CD4-positive, alpha-beta T cell (primary cell): ENCODE measurements at places on chromosomes 4 and X. TPM values are rescaled to one million over a fixed set of nuclear protein-coding genes. Genes with fewer than 3 reads are reported as not detected.

DNA sequence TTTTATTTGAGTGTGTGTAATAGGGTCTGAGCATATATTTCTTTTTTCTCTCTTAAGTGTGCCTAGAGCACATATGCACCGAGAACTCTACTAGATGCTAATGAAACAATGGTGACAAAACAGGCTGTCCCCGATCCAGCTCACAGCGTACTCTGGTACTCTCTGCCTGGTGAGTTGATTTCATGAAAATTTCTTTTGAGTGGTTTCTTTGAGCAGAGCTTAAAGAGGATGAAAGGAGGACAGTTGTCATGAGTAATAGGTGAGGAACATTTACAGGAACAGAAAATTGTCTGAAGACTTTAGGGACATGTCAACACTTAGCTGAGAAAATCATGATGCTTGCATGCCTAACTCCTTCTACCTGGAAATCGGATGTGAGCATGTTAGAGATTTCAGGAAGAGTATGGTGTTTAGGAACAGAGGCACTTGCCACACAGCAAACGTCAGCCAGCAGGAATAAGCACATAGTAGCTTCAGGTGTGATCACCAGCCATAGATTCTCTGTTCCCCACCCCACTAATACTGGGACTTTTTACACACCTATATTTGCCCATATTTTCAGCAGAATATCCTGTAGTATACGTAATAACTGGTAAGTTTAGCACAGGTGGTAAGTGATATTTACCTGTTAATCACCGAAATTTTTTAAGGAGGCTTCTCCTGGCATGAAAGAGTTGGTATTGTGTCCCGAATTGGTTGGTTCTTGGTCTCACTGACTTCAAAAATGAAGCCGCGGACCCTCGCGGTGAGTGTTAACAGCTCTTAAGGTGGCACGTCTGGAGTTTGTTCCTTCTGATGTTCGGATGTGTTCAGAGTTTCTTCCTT lies 111.1 kb downstream of the ZNF330 start:
- DNase-seq, result no peak

DNA sequence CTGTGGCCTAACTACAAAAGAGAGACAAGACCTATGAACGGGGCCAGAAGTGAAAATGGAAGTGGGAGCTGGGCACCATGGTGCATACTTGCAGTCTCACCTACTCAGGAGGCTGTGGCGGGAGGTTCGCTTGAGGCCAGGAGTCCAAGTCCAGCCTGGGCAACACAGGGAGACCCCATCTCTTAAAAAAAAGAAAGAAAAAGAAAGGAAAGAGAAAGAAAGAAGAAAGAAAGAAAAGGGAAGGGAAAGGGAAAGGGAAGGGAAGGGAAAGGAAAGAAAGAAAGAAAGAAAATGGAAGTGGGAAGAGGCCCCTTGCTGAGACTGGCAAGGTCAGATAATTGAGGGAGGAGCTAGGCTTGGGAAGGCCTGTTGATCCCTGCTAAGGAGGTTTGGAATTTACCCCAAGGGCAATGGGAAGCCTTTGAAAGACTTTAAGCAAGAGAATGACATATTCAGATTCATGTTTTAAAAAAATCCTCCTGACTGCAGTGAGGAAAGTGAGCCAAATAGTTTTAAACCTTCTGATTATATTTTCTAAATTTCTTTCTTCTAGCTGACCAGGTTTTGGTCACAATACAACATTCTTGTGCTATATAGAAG lies 17.7 kb upstream of the HERC5 start:
- DNase-seq, result no peak

- DNase-seq, result no peak
Measured at GRCh38 chrX:141469469-141469868, 115.1 kb downstream of the SPANXA1 start.

GRCh38 chr4:139278912-139279759 lies 889 bp downstream of the MGARP start:
- DNase-seq, result no peak

DNA sequence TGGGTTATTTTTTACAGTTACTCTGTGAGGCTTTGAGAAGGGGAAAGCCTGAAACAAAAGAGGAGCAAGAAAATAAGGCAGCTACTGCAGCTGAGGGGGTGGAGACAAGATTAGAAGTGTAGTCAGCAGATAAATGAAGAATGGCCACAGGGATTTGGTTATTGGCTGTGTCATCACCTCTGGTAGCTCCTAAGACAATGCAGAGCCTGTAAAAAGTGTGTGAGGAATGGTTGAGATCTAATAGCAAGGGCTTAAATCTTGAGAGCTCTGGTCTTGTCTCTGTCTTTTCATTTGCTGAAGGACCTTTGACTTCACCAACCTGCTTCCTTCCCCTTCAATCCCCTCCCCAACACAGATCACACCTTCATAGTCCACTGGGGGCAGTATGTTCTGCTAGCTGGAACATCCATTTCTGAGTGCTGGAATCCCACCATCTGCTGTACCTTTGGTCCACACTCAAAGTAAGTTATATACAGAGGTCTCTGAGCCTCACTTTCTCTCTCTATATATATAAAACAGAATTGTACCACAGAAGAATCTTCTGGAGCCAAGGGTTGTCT lies 213.7 kb upstream of the ZIC3 start:
- DNase-seq, result no peak

DNA sequence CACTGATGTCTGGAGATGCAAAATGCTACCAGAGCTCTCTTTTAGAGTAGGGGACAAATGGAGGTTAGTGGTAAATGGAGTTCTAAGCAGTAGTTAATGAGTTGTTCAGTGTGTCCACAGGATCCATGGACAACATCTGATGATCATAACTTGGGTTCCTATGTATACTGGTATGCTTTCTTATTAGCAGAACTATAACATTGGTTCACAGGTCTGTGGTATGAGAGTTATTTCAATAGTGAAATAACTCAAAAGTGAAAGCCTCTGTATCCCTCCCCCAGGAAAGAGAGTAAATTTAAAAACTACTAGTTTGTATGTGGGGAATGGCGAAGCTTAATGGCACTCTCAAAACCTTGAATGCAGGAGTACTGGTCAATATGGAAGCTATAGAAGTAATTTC lies 363.5 kb upstream of the EMCN start:
- no peak for DNase-seq

DNA sequence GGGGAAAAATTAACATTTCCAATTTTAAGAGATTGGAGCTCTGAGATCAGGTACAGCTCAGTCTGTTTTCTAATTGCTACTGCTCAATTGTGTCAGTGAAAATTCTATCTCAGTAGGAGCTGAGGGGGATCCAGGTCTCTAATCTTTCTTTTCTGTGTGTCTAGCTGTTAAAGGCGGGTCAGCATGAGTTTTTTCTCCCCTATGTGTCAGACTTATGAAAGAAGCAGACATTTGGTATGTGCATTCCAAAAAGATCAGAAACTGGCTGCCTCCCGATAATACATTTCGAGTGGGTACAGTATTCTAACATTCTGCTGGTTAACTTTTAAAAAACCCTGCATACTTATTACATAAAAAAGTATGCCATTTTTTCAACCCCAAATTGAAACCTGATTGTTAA lies 72.4 kb downstream of the PCDH7 start:
- no peak for DNase-seq

- DNase-seq, result peak; percentile 95
Measured at GRCh38 chrX:149540621-149541520, at the start of gene EOLA1. Gene EOLA1, plus strand, starts transcription at chrX:149541012. Its CDS starts 4,619 bp downstream, at chrX:149545631.

GRCh38 chr4:140635606-140636005 lies 66.8 kb upstream of the UCP1 start:
- DNase-seq, result no peak

DNA sequence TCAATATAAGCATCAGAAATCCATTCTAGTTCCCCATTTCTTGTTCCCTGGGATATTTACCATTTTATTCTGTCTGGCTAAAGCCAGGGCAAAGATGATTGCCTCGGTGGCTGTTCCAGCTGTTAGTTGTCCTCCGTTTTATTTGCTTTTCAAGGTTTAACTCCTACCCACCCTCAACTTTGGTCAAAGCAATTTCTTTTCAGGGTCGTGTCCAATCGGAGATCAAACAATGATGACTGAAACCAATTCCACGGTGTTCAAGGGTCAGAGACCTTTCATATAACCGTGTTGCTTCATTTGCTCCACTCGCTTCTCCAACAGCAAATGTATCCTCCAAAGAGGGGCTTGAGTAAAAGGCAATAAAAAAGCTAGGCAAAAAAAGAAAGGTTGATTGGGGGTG lies 193.5 kb upstream of the FTHL17 start:
- no peak for DNase-seq

GRCh38 chr4:142690406-142691163 lies 155.5 kb downstream of the INPP4B start:
- no peak for DNase-seq

GRCh38 chr4:184628103-184628502 lies 21.1 kb downstream of the CASP3 start:
- no peak for DNase-seq

DNA sequence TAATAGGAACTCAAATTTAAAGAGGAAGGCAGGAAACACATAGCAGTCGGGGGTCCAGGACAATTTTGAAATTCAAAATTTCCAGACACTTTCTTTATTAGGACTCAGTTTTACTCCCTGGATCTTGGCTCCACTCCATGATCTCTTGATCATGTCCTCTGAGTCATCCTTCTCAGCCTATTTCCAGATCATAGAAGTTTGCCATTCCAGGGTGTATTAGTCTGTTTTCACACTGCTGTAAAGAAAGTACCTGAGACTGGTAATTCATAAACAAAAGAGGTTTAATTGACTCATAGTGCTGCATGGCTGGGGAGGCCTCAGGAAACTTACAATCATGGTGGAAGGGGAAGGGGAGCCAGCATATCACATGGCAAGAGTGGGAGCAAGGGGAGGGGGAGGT lies 564.7 kb upstream of the ACTRT1 start:
- no peak for DNase-seq

CABS1 gene
- total RNA-seq, result not detected
